Activated T-helper 2 cell treated with anti-CD3 and anti-CD28 coated beads, Interferon-gamma antibody, Interleukin-2, Interleukin-4, amounts not matched to agents 10 μg/mL and 5 μg/mL and 100 μg/mL, durations not matched to agents 14 hours and 24 hours and 36 hours (primary cell): ENCODE measurements at places on chromosomes 3 and 15. TPM values are rescaled to one million over a fixed set of nuclear protein-coding genes. Genes with fewer than 3 reads are reported as not detected.

DNA sequence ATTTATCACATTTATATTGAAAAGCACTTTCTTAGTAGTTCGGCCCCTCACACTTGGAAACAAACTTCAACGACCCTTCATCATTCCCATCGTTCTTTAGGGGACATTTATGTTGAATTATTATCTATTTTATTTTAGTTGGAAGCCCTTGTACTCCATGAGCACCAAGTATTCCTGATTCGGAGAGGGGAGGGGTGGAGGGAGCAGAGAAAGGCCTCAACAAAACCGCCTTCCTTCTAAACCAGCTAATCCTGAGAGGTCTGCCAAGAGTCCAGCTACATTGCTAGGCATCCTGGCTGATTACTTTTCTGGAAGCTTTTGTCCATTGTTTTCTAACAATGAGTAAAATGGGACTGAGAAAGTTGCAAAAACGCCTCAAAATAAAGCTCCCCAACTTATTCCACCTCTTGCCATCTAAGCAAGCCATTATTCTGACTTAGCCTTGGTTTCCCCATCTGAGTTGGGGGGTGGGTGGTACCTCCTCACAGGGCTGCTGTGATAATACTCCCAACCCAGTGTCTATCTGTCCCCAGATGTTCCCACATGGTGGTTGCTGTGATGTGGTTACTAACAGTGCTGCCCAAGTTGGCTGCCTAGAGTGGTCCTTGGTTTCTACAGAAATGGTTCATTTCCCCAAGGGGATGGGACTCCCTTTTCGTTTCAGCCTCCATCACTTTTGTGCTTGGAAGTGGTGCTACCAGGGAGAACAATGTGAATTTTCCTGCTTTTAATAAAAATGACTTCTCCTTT lies 1.2 kb upstream of the TMEM158 start:
- DNase-seq: no peak

Gene KBTBD12
- 0.05 TPM in 1 of 2 replicates, not detected in the other for total RNA-seq

Gene MYO5C
- 0.32 and 0.64 TPM in 2 replicates for total RNA-seq

DNA sequence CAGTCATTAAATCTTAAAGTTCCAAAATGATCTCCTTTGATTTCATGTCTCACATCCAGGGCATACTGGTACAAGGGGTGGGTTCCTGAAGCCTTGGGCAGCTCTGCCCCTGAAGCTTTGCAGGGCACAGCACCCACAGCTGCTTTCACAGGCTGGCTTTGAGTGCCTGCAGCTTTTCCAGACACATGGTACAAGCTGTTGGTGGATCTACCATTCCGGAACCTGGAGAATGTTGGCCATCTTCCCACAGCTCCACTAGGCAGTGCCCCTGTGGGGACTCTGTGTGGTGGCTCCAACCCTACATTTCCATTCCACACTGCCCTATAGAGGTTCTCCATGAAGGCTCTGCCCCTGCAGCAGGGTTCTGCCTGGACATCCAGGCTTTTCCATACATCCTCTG lies 211.1 kb upstream of the THBS1 start:
- no peak for DNase-seq

DNA sequence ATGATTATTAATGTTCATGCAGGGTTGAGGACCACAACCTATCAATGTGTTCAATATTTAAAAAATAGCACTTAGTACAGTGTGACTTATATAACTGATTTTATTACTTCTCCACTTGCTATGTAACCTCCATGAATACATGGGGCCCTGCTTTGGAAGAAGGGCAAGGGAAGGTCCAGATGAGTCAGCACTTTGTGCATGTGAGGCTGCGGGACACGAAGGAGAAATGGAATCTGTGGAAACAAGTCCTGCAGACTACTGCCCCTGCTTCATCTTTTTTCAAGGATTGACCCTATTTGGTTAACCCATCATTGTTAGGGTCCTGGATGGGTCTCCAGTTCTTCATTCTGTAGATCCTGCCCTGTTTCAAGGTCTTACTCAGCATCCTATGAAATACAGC lies 1.6 kb downstream of the NXPE3 start:
- DNase-seq: no peak

Gene CFAP92
- 0.37 TPM in 1 of 2 replicates, not detected in the other for total RNA-seq

Gene HRG
- not detected in 2 replicates for total RNA-seq

Gene TUSC7
- not detected in 2 replicates for total RNA-seq

DNA sequence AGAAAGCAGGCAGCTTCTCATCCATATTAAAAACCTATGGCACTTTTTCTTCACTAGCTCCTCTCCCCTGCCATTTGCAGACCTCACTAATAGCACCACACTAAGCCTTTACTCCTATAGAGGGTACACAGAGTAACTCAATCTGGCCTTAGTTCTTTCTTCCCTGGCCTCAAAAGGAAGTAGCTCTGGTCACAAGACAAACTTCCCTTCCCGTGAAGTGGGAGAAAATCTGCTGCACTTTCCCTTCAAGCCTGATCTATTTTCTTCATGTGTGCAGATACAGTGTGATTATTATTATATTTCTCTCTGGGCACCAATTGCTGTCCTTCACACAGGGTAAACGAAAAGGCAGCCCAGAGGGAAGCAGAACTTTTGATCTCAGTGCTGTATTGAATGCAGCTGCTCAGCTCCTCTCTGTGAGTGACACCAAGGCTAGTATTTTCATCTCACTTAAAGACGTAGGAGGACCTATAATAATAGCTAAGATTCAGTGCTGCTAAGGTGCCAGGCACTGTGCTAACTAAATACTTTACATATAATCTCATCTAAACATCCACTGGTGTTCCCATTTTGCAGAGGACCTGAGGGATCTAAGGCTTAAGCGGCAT lies 61.9 kb upstream of the RASGRP1 start:
- DNase-seq: no peak

- no peak for DNase-seq
Observed at GRCh38 chr3:129594409-129594808, 12.1 kb downstream of the PLXND1 start.

DNA sequence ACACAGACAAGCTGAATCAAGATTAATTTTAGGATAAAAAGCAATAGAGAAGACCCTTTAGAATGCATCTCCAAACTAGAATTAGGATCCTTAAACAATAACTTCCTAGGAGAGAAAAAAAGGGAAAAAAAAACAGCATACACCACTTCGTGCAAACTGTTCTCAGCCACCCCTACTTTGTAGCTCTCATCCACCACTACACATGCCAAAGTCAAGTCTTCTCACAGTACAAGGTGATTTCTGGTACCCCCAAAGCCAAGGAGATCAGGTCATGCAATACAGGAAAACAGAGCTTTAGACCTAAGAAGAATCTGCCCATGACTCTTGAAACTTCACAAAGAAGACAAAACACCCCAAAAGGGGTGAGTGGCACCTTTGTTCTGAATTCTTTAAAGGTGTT lies 166.9 kb downstream of the SUCNR1 start:
- DNase-seq: no peak

GRCh38 chr15:34311563-34311962 lies 26.0 kb downstream of the SLC12A6 start:
- DNase-seq: no peak

Gene ECE2
- total RNA-seq: not detected in 2 replicates

Gene GOLGA8F
- not detected in 2 replicates for total RNA-seq

DNA sequence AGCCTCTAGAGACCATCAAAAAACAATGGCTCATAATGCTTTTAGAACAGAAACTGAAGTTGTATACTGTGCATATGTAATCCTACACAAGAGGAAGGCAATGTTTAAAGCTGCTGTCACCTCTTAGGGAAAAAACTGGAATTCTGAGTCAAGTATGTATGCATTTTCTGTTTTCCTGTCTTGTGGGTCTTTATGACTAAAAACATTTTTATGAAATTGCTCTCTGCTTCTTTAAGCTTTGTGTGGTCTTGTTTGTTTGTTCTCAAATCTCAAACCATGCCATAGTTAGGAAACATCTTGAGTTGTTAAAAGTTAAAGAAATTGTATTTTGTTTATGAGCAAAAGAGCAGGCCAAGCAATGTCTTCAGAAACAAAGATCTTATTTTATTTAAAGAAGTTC lies 80.9 kb upstream of the SOX2 start:
- no peak for DNase-seq

DNA sequence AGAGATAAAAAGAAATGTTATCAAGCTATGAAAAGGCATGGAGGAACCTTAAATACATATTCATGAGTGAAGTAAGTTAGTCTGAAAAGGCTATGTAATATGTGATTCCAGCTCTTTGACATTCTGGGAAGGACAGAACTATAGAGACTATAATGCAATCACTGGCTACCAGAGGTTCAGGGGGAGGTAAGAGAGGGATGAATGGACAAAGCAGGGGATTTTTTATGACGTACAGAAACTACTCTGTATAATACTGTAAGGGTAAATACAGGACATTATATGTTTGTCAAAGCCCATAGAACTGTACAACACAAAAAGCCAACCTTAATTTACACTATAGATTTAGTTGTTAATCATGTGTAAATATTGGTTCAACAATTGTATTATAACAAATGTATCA lies 46.1 kb downstream of the MCTP2 start:
- no peak for DNase-seq

Gene CDC25A
- 39.1 and 40.5 TPM in 2 replicates for total RNA-seq
